ENCODE measurements at places on chromosomes 5 and 9. TPM values are rescaled to one million over a fixed set of nuclear protein-coding genes. Genes with fewer than 3 reads are reported as not detected.
A peak's percentile ranks its signal among the peaks of the same experiment; 100 is the strongest.

DNA sequence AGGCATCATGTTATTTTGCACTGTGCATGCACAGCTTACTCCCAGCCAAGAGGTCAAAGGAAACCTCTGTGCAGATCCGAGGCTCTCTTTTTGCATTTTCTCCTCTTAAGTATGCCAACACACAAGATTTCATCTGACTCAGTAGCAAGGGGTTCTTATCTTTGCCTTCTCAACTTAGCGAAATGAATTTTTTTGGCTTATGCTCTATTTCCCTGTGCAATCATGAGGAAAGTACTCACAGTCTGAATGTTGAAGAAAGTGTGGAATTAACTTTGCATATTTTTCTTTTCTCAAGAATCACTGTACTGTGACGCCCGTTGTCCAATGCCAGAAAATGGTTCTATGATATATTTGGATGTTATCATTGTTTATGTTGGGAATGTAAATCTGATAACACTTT, 173.5 kb upstream of the FBXL7 start:
- no peak for DNase-seq

GRCh38 chr9:106486685-106487084, 376.3 kb upstream of the ZNF462 start:
- DNase-seq, result no peak

- DNase-seq, result no peak
Observed at GRCh38 chr9:38182321-38182720, 113.3 kb upstream of the SHB start.

- DNase-seq, result peak; percentile 20
Observed at GRCh38 chr5:64923151-64923685, 154.5 kb downstream of the CWC27 start.

- DNase-seq, result no peak
Observed at GRCh38 chr5:177109810-177110209, 23.1 kb downstream of the FGFR4 start.

DNA sequence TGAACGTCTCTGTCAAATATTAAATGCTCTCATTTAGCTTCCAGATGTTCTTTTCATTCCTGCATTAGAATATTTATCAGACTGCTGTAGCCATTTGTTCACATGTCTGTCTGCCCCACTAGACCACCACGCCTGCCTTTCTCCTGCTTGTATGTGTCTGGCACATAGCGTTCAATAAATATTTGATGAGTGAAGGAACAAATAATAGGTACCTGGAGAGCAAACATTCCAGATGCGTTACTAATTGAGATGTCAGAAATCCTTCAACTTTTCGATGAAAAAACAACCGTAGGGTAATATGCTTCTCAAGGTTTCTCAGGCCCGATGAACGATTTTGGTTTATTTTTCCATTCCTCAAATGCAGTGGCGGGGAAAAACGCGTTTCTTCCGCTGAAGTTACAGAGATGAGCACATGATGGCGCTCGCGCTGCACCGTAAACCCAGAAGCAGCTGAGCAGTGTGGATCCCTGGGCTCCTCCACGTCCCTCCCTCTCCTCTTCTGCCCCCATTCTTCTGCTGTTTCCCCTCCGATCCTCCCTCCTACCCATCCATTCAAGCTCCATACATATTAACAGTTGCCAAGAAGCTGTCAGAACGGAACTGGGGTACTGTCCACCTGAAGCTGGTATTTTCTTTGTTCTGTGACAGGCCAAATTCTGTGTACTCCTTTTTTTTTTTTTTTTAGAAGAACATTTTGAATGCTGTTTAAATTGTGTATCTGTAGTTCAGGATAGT, 245.4 kb downstream of the MPDZ start:
- peak; percentile 70 for DNase-seq

DNA sequence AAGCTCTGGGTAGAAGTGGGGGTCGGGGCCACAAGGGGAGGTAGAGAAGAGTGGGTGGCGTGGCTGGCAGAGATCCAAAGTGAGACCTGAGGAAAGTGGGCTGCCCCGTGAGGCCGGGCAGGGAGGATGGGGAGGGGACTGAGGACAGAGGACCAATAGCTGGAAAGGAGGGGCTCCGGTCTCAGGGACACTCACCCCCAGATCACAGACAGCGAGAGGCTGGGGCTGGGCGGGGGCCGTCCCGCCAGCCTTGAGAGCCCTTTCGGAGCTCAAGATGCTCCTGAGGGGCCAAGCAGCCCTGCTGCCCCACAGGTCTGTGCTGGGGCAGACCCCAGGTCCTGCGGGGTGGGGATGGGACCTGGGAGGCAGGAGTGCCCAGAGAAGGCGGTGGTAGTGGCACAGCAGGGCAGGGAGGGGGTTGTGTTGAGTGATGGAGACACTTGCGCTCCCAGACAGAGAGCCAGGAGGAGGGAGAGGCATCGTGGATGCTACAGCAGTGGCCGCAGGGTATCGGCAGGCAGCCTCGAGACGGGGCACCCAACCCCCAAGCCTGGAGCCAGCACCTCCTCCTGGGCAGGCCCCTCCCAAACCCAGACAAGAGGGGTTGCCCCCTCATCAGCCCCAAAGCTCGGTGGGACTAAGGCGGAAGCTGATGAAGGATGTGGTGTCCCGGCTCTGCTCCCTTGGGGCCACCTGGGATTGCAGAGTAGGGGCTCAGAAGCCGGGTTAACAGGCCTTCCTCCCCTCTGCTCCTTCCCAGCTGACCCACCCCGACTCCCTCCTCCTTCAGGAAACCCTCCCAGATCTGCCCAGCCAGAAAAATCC, 3.4 kb downstream of the SARDH start:
- DNase-seq, result no peak

DNA sequence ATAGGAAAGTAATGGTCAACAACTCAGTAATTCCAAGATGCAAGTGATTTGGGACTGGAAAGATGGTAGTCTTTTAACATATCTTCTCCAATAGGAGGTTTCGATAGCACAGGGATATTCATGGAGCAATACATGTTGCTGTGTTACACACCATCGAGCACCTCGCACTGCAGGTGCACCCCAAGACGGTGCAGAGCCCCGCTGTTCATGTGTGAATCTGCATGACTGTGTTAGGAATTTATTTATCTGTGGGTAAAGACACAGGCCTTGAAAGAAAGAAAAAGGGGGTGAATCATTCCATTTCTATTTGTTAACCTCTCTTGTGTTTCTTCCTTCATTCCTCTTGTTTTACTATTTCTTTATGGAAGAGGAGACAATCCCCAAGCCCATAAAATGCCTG, 217.1 kb downstream of the EBF1 start:
- DNase-seq, result no peak

DNA sequence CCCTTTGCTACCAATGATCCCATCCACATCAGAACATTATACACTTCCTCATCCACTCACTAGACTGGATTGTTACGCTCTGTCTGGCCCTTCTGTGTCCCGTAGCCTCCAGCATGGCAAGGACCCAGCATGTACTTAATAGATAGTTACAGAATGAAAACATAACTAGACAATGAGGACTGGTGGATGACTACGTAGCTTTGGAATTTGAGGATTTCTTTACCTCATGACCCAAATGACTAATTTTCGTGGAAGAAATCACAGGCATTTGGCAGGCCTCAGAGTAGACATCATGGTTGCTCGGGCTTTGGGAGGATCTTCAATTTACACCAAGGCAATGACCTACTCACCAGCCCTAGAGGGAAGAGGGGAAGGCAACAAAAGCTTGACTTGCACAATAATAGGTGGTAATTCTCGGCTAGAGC, 299.8 kb downstream of the TLE1 start:
- DNase-seq, result peak; percentile 73

- peak; percentile 68 for DNase-seq
Observed at GRCh38 chr9:129436751-129437625, 183.9 kb downstream of the C9orf50 start.

GRCh38 chr5:8908055-8908683, 637.7 kb downstream of the SEMA5A start:
- no peak for DNase-seq

- DNase-seq, result no peak
Observed at GRCh38 chr9:71587576-71588362, 180.5 kb downstream of the CEMIP2 start.

- no peak for DNase-seq
Observed at GRCh38 chr5:36310138-36310537, 8.4 kb upstream of the RANBP3L start.

- DNase-seq, result no peak
Observed at GRCh38 chr5:56656846-56657726, 158.3 kb upstream of the MAP3K1 start.

DNA sequence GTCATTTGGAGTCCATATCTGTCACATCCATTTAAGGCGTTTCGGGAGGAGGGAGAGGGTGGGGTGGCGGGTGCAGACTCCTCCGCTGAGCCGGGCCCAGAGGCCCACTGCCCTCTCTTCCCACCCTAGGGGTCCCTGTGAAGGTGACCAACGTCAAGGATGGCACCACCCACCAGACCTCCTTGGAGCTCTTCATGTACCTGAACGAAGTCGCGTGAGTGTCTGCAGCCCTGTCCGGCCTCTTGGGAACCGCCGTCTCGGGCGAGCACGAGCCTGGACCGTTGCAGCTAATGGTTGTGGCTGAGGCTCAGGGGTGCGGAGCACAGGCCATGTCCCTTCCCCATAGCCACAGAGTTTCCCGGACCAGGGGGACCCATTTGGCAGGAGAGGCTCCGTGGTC, 34.8 kb downstream of the ASS1 start:
- DNase-seq, result no peak

GRCh38 chr5:139574641-139575312, 13.6 kb downstream of the UBE2D2 start:
- peak; percentile 27 for DNase-seq

DNA sequence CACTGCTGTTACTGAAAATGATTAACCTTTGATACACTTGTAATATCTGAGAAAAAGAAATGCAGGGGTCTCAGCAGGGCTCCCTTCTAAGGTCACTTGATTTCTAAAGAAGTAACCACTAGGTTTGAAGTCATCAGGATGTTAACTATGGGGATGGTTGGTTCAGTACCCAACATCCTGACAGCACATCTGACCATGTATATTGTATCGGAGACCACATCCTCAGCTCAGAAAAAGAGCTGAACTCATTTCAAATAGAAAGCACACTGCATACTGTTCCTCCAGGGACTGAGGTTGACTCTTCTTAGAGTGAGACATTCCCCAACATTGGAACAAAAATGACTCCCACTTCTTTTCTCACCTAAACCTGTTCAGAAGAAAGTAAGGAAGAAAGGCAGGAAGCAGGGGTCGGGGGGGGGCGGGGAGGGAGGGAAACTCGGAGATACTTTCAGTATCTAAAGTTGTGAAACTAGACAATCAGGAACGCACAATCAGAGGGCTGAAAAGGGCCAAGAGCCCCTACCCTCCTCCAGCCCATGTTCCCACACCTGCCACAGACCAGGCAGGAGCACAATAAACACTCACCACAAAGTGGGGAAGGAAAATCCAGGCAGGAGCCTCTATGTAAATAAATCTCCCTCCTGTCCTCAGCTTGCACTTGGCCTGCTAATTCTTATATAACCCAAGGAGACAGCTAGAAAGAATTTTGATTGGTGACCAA, 730 bp upstream of the GZMA start:
- DNase-seq, result no peak

DNA sequence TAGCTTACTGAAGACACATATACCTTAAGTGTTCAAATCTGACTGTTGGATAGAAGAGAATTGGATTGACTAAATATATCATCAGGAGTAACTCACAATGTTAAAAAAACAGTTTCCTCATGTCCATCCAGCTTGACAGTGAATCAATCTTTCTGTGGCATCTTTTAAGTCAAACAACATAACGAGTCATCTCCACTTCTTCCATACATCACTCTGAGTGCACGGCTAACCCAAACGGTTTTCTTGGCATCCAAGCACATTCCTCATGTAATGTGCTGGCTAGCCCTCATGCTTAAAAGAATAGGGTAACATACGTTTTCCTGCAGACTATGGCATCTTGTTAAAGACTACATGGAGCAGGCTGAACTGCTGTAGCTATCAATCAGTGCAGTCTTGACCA, 291.5 kb upstream of the TRPC7 start:
- DNase-seq, result no peak

- DNase-seq, result no peak
Observed at GRCh38 chr9:101047848-101048397, 19.4 kb downstream of the PLPPR1 start.

DNA sequence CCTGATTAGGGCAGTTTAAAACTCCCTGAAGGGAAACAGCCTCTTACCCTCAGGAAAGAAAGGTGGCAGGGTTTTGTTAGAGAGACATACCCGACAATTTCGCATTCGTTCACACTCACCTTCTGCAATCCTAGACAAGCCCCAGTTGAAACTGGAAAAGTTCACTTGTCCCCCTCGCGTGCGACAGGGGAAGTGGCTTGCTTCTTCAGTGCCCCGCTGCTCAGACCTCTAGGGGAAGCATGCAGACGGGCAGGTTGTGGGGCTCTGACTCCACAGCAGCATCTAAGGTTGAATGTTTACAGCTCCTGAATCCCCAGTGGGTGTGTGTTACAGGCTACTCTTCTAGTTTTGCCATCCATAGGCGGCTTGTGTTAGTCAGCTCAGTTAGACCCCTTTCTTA, 575.7 kb upstream of the ACO1 start:
- DNase-seq, result no peak

DNA sequence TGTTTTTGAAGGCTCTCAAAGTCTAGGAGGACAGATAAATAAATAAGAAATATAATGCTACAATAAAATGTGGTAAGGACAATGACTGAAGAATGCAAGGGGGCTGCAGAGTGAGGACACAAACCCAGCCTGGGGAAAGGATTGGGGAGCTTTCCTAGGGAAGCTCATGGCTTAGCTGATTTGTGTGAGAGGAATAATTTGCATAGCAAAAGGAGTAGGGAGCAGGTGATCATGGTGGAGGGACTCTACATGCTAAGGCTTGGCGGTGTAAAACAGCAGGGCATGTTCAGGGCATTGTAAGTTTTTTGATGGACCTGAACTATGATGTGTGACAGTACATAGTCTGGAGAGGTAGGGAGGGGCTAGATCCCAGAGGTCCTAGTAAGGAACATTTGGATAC, 49.5 kb upstream of the CLINT1 start:
- DNase-seq, result no peak

GRCh38 chr5:3734632-3735031, 139.0 kb downstream of the IRX1 start:
- DNase-seq, result no peak

DNA sequence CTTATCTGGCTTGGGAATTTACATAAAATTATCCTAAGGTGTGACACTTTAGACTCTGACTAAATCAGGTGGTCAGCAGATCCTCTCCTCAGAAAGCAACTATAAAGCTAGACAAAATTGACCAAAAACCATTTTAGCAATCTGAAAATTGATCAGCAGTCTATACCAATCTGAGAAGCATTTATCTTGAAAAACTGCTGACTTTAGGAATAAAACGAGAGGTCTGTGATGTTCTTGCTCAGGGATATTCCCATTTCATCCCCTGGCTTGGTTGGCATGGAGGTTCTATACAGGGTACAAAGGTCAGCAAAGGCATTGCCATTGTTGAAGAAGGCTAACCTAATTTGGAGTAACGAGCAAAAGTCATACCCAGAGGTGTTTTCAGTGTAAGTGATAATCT, 11.7 kb downstream of the SPINK5 start:
- DNase-seq, result no peak

The PCA3 gene
- 0.98 TPM for polyA plus RNA-seq

The FAT2 gene
- polyA plus RNA-seq, result 0.46 TPM

The TYRP1 gene
- polyA plus RNA-seq, result 40.9 TPM

The GPR150 gene
- 0.09 TPM for polyA plus RNA-seq

The OCLN gene
- polyA plus RNA-seq, result 2.2 TPM

The AK1 gene
- polyA plus RNA-seq, result 822 TPM

The SPATA31A3 gene
- not detected for polyA plus RNA-seq

The HTR4 gene
- not detected for polyA plus RNA-seq

Measured in muscle of back (tissue), 13 donors.